ENCODE measurements at places on chromosomes 16 and 17. TPM values are rescaled to one million over a fixed set of nuclear protein-coding genes. Genes with fewer than 3 reads are reported as not detected.

- peaks cover 6% of the 10 kb centered on the region for H3K36me3 ChIP-seq
- H3K4me1 ChIP-seq: no peaks in the 10 kb centered on the region
- no peak overlapping the region for H3K27ac ChIP-seq
- no peak overlapping the region for H3K4me3 ChIP-seq
These were observed 100.0 kb upstream of the ZNF469 start for GRCh38 chr16:88282564-88283395.

DNA sequence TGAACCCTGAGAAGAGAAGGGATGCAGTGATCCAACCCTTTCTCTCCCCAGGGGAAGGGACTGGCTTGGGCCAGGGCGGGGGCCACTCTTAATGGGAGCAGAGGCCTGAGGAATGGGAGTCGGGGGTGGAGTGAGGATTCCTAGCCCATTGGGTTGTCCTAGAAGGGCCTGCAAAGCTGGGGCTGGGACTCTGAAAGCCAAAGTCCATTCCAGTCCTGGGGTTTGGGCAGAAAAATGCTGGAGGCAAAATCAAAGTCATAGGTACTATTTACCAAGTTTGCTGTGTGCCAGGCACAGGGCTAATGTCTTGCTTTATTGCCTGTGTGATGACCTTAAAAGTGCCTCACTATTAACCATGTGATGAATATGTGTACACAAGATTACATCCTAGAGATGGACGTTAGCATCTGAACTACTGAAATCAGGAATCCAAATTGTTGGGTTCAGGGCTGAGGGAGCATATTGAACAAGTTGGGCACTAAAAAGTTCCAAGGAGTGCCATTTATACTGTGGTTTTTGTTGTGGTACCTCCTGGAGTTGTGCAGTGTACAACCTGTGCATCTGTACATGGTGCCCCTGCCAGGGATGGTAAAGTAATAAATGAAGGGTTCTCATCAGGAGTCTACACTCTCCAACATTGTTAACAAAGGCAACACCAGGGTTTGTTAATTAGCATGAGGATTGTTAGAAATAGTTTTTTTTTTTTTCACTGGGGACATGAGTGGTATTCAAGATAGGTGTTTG is 84.4 kb upstream of the NKD1 start:
- H3K4me1 ChIP-seq: peaks cover 4% of the 10 kb centered on the region
- no peak for DNase-seq
- peaks cover 10% of the 10 kb centered on the region for H3K27me3 ChIP-seq
- H3K36me3 ChIP-seq: no peaks in the 10 kb centered on the region
- H3K27ac ChIP-seq: no peak overlapping the region

The SMURF2 gene
- total RNA-seq: 19.4 TPM

- DNase-seq: no peak
- H3K4me3 ChIP-seq: no peak overlapping the region
- H3K36me3 ChIP-seq: peaks cover 4% of the 10 kb centered on the region
- H3K27ac ChIP-seq: no peak overlapping the region
These were observed 15.6 kb downstream of the HIGD1B start for GRCh38 chr17:44863061-44863918.

The NME3 gene
- 55.0 TPM for total RNA-seq

- no peaks in the 10 kb centered on the region for H3K27me3 ChIP-seq
- H3K36me3 ChIP-seq: peaks cover 31% of the 10 kb centered on the region
- H3K4me1 ChIP-seq: peaks cover 59% of the 10 kb centered on the region
- H3K27ac ChIP-seq: peak overlapping the region; percentile 98
- no peak for DNase-seq
These were observed 2.1 kb downstream of the RPL23 start for GRCh38 chr17:38851434-38851833.

The CLDN6 gene
- total RNA-seq: not detected

The GPR179 gene
- 0.09 TPM for total RNA-seq

The CNGB1 gene
- total RNA-seq: not detected

- no peaks in the 10 kb centered on the region for H3K36me3 ChIP-seq
- no peak overlapping the region for H3K4me3 ChIP-seq
- H3K27ac ChIP-seq: no peak overlapping the region
- no peaks in the 10 kb centered on the region for H3K27me3 ChIP-seq
- DNase-seq: no peak
These were observed 137.6 kb upstream of the RCVRN start for GRCh38 chr17:10042589-10043244.

- no peaks in the 10 kb centered on the region for H3K36me3 ChIP-seq
- no peaks in the 10 kb centered on the region for H3K4me1 ChIP-seq
- H3K4me3 ChIP-seq: no peak overlapping the region
These were observed 1.4 kb downstream of the KRTAP2-4 start for GRCh38 chr17:41064301-41064700.

Measured in activated T-cell treated with anti-CD3 and anti-CD28 coated beads, Interleukin-2, amount 50 U/mL, for 72 hours (primary cell).